Muscle of leg (tissue), 16 donors: ENCODE measurements at places on chromosomes 3 and 15.

DNA sequence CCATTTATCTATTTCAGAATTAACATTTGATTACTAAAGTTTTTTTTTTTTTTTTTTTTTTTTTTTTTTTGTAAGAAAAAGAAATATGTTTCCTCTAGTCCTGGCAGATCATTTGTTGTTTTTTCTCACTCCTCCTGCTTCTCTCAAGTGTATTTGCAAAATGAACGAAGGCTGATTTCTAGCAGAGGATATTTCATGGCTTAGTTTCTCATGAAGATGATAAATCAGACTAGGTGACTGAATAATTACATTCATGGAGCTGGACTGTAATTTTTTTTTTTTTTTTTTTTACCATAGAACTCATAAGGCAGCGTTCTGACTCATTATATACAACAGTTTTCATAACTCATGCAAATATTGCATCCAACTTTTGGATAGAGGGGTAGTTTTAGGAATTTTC is 332.5 kb upstream of the SEMA6D start:
- peak; percentile 24 for DNase-seq

DNA sequence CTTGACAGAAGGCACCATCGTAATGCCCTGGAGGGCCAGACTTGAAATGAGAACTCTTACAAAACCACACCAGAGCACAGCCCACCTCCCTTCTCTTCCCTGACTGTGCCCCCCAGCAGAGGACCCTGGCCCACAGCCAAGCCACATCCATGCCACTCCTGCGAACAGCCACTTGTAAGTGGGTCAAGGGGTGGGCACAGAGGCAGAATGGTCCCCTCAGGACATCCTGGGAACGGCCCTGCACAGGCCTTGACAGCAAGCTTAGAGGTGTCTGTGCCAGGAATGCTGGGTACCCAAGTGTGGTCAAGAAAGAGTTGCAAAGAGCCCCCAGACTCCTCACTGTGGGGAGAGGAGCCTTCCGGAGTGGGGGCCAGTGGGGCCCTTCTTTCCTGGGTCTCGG is 33.3 kb downstream of the HCN4 start:
- DNase-seq: no peak

DNA sequence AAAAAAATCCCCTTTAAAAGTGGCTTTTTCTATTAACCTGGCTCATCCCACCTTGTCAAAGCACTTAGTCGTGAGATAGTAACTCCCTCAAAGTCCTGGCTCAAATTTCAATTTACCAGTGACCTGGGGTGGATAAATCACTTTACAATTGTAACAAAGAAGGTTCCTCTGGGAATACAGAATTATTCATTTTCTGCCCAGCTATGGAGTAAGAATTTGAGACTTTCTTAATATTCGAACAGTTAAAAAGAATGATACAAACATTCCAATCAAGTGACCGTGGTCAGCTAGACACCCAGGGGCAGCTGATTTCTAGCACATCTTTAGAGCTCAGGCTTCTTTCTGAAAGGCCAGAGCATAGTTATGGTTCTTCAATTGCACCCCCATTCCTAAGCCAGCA is 291.0 kb upstream of the TGFBR2 start:
- no peak for DNase-seq

DNA sequence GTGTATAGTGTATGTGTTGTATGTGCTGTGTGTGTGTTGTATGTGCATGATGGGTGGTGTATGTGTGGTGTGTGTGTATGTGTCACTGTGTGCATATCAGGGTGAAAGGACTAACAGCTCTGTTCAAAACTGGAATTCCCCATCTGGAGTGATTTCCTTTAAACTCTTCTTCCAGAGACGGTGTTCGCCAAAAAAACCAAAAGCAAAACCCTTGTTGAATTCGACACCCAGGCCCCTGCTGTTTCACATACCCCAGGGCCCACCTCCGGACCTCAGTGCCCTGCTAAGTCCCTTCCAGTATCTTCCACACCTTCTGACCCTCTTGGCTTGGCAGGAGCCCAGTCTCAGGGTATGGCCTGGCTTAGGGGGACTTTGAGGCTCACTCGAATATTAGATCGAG is 44.9 kb upstream of the SEC13 start:
- no peak for DNase-seq

DNA sequence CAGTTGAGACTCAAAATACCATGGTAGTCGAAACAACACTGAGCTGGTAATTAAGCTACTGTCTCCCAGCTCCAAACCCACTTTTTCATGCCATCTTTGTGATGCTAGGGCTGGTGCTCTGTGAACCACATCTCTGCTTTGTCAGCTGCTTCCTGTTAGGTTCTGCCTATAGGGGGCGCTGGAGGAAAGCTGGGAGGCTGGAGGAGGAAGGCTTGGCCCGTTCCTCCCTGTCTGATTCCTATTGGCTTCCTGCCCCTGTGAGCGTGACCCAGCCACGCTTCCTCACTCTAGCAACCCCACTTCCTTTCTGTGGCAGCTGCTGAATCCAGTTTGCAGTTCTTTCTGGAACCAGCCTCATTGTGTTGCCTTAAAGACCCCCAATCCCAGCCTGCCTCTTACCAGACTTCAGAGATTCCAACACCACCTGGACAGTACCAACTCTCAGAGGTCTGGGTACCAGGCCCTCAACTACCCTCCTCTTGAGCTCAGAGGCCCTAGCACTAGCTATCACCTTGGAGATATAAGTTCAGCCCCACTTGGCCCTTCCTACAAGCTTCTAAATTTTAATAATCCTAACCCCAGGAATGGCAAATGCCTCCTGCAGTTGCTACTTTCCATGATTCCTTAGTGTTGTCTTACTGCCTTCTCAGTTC is 120.9 kb downstream of the ERC2 start:
- DNase-seq: peak; percentile 36

DNA sequence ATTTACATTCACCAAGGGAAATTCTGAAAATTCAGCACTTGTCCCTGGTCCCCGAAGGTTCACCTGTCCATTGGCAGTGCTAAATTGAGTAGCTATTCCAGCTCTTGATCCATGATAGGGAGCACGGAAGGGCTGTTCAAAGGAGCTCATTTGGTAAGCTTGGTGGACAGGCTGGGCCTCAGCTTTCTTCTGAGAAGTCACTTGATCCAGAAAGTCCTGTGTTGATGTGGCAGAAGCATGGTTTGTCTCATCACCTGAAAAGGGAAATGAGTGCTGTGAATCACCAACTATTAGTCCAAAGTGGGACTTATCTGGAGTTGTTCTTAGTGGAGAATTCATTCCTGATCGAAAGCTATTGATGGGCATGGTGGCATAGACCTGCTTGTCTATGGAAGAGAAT is 19.9 kb upstream of the SLC12A8 start:
- no peak for DNase-seq

GRCh38 chr3:181212271-181212670 is 222.7 kb upstream of the DNAJC19 start:
- DNase-seq: no peak

DNA sequence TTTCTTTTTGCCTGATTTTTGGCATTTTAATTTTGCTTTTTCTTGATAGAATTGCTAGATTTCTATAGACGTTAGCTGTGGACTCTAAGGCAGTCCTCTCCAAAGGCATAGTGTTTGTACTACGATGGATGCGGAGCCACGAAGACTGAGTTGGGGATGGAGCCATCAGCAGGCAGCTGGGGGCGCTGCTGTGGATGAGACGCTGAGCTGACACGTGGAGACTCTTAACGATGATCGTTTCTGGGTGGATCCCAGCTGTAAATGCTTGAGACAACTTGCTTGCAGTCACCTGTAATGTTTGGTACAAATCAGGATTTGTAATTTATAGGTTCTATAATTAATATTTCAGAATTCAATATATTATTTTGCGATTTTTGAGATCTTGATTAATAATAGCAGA is 13.3 kb upstream of the PPP1R2 start:
- peak; percentile 29 for DNase-seq

- DNase-seq: no peak
Observed at GRCh38 chr3:193489949-193490348, 64.7 kb downstream of the ATP13A4 start.

- no peak for DNase-seq
Observed at GRCh38 chr3:4421121-4421520, 45.9 kb downstream of the SUMF1 start.

- no peak for DNase-seq
Observed at GRCh38 chr3:152395764-152396163, 127.0 kb downstream of the MBNL1 start.

- DNase-seq: no peak
Observed at GRCh38 chr15:31376511-31376910, 49.9 kb downstream of the KLF13 start.

DNA sequence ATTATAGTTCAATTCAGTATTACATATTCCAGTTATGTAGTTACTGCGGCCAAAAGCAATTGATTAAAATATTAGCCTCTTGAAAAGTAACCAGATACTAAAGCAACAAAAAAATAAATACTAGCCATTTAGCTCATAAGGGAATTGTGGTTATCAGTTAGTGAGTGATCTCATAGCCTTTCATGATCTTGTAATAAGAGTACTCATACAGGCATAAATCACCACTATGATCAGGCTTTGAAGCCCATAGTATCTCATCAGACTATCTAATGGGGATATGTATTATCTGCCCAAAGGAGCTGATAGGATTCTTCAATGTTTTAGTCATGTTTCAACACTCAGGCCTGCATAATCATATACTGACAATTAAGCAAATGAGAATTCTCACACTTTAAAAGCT is 184.1 kb upstream of the CCDC54 start:
- DNase-seq: no peak

- DNase-seq: no peak
Observed at GRCh38 chr3:100602506-100603444, 6.6 kb upstream of the ADGRG7 start.

DNA sequence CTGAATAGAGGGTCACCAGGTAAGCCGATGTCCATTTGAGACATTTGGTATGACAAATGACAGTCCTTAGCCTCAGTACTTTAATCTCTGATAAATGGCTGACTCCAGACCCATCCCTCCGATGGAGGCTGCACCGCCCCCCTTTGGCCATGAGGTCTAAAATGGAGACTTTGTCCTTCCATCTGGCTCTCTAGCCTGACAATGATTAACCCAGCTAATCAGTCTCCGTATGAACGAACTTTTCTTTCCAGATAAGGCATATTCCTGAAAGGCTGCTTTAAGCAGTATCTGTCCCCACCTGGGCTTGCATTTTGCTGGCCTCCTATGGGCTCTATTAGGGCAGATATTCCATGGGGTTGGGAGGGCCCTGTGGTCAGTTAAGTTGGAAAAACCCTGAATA is 10.8 kb upstream of the MYZAP start:
- DNase-seq: no peak

DNA sequence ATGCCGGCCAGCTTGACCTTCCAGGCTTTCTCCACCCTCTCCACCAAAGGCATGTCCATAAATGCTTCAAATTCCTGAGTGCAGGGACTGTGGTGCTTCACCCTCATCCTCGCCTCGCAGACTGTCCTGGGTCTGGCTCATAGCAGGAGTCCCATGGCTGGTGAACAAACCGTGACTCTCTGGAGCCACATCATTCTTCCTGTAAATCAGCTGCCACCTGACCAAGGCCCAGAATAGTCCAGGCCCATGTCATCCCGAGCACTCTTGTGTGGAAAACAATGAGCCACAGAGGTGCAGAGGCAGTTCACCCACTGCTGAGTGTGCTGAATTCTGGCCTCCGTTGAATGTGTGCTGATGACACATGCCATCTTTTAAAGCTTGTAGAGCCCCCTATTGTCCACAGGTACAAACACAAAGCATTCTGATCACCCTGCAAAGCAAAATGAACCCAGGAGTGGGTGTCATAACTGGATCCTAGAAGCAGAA is 68.6 kb downstream of the ABHD5 start:
- DNase-seq: no peak

DNA sequence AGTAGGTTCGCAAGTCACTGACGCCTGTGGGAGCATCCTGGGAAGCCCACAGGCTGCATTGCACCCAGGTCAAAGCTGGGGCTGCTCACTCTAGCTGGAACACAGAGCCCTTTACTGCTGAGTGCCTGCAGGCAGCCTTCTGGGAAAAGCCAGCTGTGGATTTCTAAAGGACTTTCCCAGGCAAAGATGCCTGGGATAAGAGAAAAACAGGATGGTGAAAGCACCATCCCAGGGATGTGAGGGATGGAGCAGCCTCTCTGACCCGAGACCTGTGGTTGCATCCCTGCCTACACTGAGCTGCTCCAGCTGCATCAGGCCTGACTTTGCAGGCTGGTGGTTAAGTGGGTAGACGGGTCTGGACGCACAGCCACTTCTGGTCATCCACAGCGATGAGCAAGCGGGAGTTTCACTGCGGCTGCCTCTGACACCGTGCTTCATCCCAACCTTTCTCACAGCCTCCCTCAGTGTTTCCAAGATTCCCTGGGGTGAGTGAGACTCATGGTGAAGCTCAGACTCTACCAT is 52.5 kb upstream of the AMOTL2 start:
- no peak for DNase-seq

GRCh38 chr3:49410066-49410845 is 1.5 kb downstream of the RHOA start:
- DNase-seq: no peak

- peak; percentile 31 for DNase-seq
Observed at GRCh38 chr3:47950453-47951169, 65.6 kb downstream of the MAP4 start.

DNA sequence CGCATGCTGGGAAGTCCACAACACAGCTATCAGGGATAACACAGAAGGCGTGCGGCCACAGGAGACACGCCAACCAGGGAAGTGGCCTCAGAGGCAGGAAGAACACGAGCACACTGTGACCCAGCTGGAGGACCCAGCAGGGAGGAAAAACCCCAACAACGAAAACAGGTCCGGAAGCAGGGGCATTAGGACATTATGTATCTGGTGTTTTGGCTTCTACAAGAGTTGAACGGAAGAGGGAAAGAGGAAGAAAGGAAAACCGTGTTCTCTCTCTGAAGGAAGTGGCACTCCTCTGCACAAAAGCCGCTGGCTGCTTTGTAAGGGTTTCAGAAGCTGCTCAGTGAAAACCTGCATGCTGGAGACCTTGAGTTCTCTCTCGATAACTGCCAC is 61.8 kb downstream of the HACD2 start:
- peak; percentile 25 for DNase-seq

DNA sequence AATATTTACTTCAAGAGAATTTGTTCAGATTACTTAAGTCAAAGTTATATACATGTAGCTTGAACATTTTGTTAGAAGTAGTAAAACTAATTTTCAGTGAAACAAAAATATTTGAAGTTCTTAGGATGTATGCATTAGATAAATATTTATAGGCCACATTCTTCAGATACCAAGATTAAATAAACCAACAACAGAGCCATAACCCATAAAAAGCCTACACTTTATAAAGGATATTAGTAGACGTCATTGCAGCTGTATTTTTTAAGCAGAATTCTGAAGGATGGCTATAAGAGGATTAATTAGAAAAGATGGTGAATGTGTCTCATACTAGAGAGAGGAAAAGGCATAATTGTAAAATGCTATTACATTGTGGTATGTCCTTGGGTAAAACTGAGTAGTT is 449.7 kb upstream of the ALCAM start:
- no peak for DNase-seq

- DNase-seq: peak; percentile 68
Observed at GRCh38 chr15:57751177-57751800, 44.8 kb downstream of the POLR2M start.

DNA sequence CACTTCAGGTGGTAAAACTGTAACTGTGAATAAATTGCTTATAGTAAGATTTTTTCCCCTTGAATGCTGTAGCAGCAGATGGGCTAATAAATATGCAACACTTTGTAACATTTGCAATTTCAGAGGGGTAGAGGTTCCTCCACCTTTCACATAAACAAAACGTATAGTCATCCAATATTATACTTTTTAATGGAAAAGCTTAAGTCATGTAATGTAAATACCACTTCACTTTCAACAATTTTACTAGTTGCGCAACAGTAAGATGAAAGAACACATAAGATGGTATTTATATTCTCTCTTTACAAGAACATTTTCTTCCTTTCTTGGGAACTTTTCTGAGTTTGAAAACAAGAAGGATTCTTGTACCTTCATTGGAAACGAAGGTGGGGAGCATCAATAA is 56.6 kb upstream of the FAM3D start:
- DNase-seq: no peak

GRCh38 chr3:156518726-156519125 is 36.2 kb downstream of the SSR3 start:
- DNase-seq: peak; percentile 18
